Stimulated activated CD4-positive, alpha-beta T cell treated with anti-CD3 and anti-CD28 coated beads, Interleukin-12 subunit alpha, Interleukin-12 subunit beta, amount 100 ng/mL, for 24 hours (primary cell): ENCODE measurements at places on chromosomes 3 and 15.

DNA sequence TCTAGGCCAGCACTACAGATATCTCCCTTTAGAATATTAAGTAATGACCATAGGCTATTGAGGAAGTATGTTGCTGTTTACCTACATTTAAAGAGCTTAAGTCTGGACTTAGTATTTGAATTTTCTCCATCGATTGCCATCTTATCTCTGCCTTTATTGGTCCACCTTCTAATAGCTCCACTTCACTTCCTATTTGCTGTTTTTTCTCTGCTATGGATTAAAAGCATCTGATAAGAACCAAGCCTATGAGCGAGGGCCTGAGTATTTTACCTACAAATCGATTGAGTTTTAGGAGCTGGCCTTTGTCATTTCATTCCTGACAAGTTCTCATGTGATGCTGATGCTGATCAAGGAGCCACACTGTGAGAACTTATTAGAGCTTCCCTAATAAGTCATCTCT lies 52.6 kb upstream of the AKAP13 start:
- DNase-seq: no peak

GRCh38 chr3:149507491-149508324 lies 33.2 kb downstream of the TM4SF4 start:
- no peak for DNase-seq

- no peak for DNase-seq
These were observed 69.6 kb downstream of the CGNL1 start for GRCh38 chr15:57445872-57446271.

DNA sequence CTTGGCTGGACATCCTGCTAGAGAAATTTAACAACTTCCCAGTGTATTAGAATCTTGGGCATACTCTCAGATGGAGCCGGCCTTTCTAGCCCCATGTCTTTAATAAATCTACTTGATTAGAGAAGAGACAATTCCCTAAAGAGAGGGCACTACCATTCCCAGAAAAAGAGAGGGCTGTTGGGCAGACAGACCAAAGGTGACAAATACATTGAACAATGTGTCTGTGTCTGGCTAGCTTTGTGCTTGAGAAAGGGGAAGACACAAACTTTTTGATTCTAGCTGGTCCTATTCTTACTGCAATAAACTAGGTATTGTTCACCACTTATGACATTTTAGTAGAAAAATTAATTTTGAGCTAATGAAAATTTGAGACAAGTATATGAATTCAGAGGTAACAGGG lies 57.7 kb downstream of the DUT start:
- DNase-seq: no peak

DNA sequence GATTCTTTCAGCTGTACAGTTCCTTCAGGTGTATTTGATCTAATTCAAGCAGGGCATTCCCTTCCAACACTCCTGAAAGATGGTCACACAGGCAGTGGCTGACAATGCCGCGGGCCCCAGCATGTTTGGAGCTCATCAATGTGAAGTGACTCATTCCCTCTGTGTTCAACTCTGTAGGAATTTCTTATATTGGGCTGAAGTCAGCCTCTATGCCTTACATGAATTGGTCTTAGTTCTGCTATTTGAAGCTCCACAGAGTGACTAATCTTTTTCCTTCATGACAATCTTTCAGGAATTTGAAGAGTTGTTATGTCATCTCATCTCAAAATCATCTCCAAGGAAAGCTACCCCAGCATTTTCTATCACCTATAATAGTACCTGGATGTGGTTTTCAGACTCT lies 142.5 kb upstream of the C2CD4B start:
- DNase-seq: no peak

DNA sequence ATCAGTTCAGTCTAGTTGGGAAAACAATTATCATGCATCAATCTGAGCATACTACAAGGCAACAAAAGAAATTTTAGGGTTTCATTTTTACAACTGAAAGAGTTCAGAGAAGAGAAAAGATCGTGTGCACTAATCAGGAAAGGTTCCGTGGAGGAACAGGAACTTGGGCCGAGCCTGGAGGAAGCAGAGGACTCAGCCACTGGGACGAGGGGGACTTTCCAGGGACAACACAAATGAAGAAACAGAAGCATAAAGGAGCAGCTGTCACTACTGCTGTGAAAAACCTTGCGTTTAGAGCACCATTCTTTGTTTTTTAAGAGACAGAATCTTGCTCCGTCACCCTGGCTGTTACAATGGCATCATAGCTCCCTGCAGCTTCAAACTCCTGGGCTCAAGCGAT lies 60.5 kb downstream of the MYO1E start:
- no peak for DNase-seq

GRCh38 chr3:28476194-28476593 lies 127.6 kb upstream of the AZI2 start:
- DNase-seq: no peak
